ENCODE measurements at places on chromosomes 5 and 9. TPM values are rescaled to one million over a fixed set of nuclear protein-coding genes. Genes with fewer than 3 reads are reported as not detected.

DNA sequence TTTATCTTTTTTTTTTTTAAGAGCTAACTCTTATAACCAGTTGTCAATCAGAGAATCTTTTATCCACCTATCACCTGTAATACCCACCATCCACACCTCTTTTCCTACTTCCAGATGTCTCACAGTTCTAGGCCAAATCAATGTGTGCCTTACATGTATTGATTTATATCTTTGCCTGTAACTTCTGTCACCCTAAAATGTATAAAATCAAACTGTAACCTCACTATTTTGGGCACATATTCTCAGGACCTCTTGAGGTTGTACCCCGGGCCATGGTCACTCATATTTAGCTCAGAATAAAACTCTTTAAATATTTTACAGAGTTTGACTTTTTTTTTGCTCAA lies 404.7 kb upstream of the RORB start:
- no peak for DNase-seq

GRCh38 chr9:129030191-129030590 lies 2.1 kb upstream of the SH3GLB2 start:
- no peak for DNase-seq

Gene C9
- 0.47 TPM for polyA plus RNA-seq

DNA sequence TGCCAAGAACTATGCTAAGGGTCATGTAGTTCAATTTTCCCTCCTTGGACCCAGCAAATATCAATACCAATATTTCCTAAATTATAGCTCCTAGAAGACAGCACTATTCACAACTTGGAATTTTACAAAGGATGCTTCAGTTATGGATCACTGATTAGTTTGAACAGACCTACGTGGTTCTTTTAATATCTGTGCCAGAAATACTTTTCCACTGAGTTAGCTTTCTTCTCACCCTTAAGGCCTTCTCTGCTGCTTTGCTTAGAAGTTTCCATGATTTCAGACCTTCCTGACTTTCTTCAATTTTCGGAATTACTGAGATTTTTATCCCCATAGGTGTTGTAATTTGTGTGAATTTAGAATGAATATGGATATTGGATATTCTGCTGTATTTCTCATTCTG lies 380.4 kb downstream of the PSAT1 start:
- no peak for DNase-seq

Gene SLC34A1
- polyA plus RNA-seq: 0.04 TPM

Gene PRLR
- polyA plus RNA-seq: 0.98 TPM

Gene SLC6A18
- polyA plus RNA-seq: not detected

DNA sequence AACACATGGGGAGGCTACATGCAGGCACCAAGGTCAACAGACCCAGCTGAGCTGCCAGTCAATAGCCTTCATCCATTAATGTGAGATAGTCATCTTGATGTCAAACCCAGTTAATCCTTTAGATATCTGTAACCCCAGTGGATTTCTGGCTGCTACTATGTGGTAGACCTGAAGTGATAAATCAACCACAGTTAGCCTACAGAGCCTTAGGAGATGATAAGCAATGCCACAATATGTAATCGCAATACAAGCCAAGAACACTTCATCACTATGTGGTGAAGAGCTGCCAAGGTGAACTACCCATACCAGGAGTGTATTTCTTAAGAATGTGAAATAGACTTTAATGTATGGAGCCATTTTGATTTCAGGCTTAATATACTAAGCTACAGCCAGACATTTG lies 1175.5 kb downstream of the DTWD2 start:
- DNase-seq: no peak

Gene PTGES
- polyA plus RNA-seq: 26.8 TPM

Gene CBY3
- 0.11 TPM for polyA plus RNA-seq

GRCh38 chr9:114177423-114178064 lies 22.2 kb downstream of the COL27A1 start:
- no peak for DNase-seq

DNA sequence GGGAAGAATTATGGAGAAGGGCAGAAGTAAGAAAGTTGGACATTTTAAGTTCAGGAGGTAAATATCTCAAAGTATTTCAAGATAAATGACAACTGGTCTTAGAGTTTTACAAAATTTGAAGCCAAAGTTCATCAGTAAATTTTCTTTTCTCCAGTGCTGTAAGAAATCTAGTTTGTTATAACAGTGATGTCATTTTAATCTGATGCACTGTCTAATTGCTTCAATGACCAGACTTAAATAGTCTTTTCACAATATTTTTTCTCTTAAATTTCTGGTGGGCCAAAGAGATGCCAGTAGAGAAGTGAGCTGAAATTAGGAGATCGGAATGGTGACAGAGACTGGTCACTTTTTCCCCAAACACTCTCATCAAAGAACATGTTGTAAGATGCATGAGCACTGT lies 156.5 kb upstream of the TMEM161B start:
- DNase-seq: no peak

DNA sequence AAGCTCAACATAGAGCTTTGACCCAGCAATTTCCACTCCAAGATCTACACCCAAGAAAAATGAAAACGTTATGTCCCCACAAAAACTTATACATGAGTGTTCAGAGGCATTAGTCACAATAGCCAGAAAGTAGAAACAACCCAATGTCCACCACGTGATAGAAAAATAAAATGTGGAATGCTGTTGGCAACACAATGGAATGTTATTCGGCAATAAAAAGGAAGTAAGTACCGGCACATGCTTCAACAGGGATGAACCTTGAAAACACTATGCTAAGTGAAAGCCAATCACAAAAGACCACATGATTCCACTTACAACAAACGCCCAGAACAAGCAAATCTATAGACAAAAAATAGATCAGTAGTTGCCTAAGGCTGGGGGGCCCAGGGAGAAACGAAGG lies 6.0 kb downstream of the UBQLN1 start:
- DNase-seq: no peak

Gene TMEM171
- polyA plus RNA-seq: 0.23 TPM

DNA sequence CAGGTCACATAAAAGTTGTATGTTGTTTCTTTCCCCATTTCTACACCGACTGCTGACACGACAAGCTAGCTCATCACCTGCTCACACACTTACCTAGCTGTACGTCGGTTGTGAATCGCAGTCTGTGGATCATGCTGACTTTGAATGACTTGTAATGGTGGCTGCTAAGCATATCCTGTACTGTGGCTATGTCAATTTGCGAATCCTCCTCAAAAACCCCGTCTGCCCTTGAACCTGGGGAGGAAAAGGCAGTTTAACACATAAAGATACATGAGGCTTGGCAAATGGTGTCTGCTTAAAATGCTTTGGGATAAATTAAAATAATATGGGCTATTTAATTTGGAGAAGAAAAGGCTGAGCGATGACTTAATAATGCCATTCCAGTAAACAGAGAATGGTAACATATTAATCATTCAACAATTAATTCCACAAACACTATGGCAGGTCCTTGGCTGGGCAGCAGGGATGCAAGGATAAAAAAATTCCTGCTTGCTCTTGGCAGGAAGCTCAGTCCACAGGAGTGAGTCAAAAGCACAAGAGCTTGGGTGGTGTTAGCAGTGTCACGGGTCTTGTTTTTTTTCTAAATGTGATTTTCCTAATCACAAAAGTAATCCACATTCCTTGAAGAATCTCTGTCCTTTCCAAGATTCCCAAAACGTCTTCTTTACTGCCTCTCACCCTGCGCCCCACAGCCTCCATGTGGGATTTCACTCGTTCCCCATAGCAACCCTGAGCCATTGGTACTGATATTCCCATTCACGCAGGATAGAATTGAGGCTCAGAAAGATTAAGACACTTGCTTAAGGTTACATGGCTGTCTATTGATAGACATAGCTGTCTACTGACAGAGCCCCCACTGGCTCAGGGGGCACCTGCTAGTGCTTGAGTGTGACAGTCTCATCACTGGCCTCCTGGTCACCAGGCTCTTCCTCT lies 222.4 kb downstream of the MAPKAP1 start:
- no peak for DNase-seq

Gene UNC5A
- polyA plus RNA-seq: 0.19 TPM

DNA sequence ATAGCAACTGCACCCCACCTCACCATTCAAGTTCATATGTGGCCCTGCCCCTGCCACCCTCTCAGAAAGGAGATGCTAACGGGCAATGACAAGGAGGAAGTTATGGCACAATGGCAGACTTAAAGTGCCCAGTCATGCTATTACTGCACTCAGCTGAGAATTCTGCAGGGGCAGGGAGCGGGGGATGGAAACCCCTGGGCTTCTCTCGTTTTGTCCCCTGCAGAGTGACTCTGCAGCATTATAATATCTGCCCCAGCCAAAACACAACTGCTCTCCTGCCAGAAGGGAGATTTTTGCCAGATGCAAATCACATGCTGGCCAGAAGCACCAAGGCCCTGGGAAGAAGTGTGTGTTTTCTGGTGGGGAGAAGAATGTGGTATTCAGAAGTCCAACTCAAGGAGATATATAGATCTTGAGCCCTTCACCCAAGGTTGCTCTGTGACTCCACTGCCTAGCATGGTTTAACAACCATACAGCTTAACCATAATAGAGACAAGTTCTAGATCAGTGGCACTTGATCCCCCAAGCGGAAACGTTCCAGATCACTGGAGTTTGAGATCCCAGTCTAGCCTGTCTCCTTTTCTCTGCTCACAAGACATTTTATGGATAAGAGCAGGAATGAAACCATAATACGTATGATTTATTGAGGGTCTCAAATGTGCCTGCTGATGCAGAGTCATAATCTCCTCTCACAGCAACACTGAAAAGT lies 207.0 kb upstream of the MAP3K1 start:
- DNase-seq: no peak

GRCh38 chr5:132431632-132432031 lies 58.9 kb downstream of the IRF1 start:
- no peak for DNase-seq

DNA sequence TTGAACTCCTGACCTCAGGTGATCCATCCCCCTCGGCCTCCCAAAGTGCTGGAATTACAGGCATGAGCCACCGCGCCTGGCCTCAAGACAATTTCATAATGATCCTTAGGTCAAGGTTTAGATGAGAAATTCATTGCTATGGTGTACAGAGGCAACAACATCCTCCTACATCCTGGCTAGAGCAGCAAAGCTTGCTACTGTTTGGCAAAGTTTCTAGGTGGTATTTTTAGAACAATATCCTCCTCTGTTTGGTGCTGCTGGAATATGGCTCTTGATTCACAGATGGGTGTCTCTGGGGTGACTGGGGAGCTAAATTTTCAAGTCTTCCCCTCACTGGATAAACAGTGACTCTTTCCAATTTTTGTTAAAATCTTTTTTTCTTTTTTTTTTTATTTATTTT lies 30.6 kb downstream of the CRHBP start:
- DNase-seq: no peak

Gene SURF2
- polyA plus RNA-seq: 30.3 TPM

GRCh38 chr5:159359408-159359807 lies 29.1 kb upstream of the IL12B start:
- DNase-seq: no peak

Gene FOXD4L4
- polyA plus RNA-seq: not detected
